Diencephalon (tissue), 1 donor: ENCODE measurements at places on chromosomes 1 and 21. TPM values are rescaled to one million over a fixed set of nuclear protein-coding genes. Genes with fewer than 3 reads are reported as not detected.

Gene FUCA1
- total RNA-seq = 28.8 TPM

Gene KRTAP24-1
- total RNA-seq = not detected

Gene IL19
- not detected for total RNA-seq

Gene IGSF9
- total RNA-seq = 3.9 TPM

Gene HEYL
- total RNA-seq = 1.4 TPM
